Left renal pelvis (tissue), 4 donors: ENCODE measurements at places on chromosomes 7 and 10.
A peak's percentile ranks its signal among the peaks of the same experiment; 100 is the strongest.

DNA sequence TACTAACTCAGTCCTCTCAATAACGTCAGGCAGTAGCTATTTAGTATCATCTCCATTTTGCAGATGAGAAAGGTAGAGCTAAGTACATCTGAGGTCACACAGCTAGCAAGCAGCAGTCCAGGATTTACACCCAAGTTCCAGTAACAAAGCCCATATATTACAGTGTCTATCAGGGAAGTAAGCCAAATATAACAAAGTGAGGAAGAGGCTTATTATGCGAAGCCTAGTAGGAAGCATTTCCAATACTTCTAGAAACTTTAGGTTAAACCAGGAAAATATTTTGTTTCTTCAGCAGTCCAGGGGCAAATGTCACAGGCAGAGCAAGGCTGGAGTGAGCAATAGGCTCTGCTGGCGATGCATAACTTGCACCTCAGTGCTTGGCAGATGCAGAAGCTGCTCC is 53.9 kb downstream of the NOC3L start:
- DNase-seq, result no peak

- no peak for DNase-seq
Measured at GRCh38 chr10:794382-794956, 105.0 kb upstream of the DIP2C start.

DNA sequence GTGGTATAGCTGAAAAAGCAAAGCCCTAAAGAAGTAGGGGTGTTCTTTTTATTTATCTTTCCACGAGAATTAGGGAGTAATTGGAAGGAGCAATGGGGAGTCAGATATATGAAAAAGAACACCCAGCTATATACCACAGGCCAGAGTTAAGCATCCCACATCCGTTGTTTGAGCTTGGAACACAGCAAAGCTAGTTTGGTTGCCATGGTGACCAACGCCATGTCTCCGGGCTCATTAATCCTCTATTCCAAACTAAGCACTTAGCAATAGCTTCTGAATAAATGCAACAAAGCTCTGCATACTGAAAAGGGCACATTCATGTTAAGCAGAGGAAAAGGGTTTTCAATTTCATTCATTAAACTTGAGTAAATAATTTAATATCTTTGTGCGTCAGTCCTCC is 23.5 kb downstream of the ASB4 start:
- DNase-seq, result peak; percentile 64

- DNase-seq, result no peak
Measured at GRCh38 chr10:31620226-31621151, 301.5 kb downstream of the ZEB1 start.
